ENCODE measurements at places on chromosomes 11 and 22.

DNA sequence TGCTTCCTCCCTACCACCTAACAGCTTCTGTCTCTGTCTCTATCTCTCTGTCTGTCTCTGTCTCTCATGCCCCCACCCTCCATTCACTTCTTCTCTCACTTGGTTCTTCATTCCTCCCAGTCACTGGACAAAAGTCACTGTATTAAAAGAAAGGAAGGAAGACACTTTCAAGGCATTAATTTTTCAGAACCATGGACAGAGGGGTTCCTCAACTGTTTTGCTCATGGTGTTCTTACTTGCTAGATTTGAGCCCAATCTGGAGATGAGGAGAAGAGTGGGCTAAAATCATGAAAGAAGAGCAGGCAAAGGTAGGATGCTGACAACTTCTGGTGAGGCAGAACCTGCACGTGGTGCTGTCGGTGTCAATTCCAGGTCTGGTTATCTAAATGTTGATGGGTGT is 116.7 kb upstream of the LARGE1 start:
- DNase-seq: no peak

- peak; percentile 58 for DNase-seq
Observed at GRCh38 chr11:102177974-102178631, 67.9 kb downstream of the YAP1 start.

- DNase-seq: no peak
Observed at GRCh38 chr22:25697181-25697664, 44.8 kb upstream of the MYO18B start.

DNA sequence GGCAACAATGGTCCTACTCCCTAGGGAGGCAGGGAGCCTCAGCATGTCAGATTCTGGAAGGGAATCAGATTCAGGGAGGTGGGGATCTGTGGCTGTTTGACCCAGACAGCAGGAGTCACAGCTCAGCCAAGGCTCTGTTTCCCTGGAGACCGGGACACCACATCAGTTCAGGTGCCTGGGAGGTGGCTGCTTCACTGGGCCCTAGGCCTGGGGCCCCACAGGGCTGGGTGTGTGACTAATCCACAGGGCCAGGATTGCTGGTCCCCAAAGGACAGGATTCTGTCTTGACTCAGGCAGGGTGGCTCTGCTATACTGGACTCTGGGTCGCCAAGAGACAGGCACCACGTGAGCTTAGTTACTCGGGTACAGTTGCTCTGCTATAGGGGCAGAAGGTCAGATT is 3.5 kb upstream of the OR5AN1 start:
- no peak for DNase-seq

GRCh38 chr22:47022475-47022874 is 260.0 kb downstream of the TBC1D22A start:
- DNase-seq: no peak

- peak; percentile 71 for DNase-seq
Observed at GRCh38 chr22:50271519-50271970, 1.4 kb upstream of the MAPK11 start.

- DNase-seq: peak; percentile 42
Observed at GRCh38 chr11:96341211-96342013, 1.6 kb downstream of the MAML2 start.

DNA sequence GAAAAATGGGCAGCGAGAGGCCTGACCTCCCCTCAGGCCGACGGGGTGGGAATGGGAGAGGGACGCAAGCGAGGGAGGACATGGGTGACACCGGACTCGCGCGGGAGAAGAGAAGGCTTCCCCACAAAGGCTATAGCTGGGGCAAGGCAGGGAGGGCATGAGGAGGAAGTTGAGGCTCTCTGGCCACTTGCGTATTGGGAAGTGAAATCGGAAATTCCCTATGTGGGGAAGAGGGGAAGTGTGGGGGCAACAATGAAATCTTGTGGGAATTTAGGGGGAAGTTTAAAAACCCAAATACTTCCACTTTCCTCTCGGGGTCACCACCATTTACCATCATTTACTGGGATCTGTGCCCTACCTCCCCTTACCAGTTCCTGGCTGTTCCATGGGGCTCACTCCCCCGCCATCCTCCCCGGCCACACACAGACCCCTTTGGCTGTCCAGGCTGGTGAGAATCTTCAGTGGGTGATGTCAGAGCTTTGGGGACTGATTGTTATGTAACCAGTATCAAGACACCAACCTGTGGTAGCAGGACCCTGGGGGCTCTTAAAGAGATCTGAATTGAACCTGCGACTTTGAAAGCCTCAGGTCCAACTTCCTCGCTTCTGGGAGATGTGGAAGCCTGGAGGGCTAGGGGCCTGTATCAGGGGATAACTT is 951 bp upstream of the EHD1 start:
- no peak for DNase-seq

DNA sequence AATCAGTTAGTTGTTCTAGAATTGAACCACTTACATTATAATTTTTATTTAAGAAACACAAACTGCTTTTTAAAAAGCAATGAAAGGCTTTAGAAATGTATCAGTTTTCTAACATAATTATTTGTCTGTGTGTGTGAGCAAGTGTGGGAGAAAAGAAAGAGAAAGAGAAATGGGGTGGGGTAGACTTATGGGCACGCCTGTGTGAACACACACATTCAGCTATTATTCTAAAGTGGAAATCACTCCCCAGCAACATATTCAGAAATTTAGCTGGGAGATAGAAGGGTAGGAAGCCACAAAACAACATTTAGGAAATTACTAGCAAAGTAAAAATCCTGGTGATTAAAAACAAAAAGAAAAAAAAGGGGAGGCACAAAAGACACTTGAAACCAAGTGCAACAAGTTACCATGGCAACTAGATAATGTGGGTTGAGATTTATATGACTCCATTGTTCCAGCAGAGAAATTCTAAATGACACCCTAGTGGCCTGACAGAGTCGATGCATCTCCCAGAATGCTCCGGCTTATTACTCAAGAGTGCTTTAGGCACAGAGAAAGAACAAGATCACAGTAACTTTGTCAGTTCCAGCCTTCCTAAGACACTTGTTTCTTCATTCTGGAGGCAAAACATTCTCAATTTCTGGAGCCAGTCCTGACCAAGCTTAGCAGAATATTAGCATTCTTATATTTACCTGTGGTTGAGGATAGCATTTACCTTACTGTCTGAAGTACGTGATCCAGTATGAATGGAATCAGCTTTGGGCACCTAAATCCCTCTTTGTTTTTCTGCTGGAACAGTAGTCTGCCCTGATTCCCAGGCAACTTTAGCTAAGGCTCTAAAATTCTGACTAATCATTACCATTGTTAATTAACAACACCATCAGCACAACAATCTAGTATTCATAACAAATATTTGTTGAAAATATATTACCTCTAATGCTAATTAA is 444.4 kb downstream of the DLG2 start:
- no peak for DNase-seq

GRCh38 chr11:16028419-16028818 is 327.9 kb downstream of the SOX6 start:
- peak; percentile 34 for DNase-seq

DNA sequence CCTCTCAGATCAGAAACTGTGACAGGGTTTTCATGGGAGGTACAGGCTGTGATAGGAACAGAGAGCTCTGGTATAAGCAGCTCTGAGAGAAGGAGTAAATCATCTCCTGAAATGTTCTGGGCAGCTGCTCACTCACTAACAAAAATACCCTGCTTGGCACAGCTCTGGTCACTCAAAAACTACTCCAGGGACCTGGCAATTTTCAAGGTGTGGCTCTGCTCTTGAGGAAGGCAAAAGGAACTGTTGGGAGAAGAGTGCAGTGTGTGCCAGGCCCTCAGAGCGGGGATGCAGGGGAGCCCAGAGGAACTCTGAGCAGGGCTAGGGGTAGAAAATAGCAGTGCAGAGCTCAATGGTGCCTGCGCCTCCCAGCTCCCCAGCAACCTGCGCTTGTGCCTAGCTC is 180.5 kb upstream of the ZBED5 start:
- DNase-seq: no peak

GRCh38 chr11:30344085-30344484 is 21.2 kb downstream of the ARL14EP start:
- DNase-seq: no peak

GRCh38 chr11:92511522-92512203 is 287.0 kb downstream of the FAT3 start:
- no peak for DNase-seq

DNA sequence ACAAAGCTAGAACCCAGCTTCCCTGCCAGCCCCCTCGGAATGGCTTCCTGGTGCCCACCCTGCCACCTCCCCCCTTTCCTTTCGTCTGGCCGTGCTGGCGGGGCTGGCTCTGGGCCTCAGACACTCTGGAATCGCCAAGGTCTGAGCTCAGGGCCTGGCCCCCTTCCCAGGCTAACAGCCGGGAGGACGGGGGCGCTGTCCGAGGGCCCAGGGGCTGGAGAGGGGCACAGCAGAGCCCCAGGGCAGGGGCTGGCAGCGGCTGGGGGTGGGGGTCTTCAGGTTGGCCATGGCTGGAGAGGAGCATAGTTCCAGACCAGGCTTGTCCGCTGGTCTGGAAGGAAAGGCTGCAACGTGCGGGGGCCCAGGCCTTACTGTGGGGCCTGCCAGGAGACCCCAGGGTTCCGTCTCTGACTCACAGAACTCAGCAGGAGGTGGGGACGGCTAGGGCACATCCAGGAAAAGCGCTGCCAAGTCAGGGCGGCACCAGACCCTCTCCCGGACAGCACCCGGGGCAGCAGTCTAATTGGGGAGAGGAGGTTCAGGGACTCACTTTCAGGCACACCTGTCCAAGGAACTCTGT is 861 bp upstream of the LTBP3 start:
- DNase-seq: no peak

DNA sequence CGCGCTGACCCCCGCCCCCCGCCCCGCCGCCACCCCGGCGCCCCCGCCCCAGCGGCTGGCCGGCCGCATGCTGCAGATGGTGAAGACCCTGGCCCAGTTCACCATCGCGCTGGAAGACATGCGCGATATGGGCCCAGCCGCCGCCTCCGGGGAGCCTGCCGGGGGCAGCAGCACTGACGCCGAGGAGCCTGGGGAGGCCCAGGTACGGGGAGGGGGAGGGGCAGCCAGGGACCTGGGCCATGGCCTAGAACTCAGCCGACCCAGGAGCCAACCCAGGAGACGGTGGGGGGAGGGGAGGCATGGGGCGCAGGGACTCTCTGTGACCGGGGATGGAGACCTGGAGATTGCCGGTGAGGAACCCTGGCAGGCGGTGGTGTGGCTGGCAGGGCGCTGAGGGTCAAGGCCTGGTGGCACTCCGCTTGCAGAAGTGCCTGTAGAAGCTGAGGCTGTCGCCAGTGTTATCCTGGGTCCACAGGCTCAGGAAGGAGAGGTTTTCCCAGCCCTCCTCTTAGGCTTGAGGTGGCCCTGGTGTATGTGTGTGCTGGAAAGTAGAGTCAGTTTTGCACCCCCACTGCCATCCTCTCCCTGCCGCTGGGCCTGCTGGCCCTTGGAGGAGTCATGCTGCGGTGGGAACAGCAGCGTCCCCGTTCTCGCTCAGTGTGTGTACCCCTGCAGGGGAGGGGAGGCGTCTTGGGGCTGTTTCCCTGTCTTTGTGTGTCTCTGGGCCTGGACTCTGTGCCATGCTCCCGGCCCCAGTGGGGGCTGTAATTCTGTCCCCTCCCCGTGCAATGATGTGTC is 32.9 kb upstream of the RELT start:
- no peak for DNase-seq

GRCh38 chr11:16356057-16356760 is at the start of gene SOX6:
TSS of gene SOX6 (minus strand) at chr11:16356546. CDS start at chr11:16341248, 15,298 bp downstream.
- peak; percentile 58 for DNase-seq

DNA sequence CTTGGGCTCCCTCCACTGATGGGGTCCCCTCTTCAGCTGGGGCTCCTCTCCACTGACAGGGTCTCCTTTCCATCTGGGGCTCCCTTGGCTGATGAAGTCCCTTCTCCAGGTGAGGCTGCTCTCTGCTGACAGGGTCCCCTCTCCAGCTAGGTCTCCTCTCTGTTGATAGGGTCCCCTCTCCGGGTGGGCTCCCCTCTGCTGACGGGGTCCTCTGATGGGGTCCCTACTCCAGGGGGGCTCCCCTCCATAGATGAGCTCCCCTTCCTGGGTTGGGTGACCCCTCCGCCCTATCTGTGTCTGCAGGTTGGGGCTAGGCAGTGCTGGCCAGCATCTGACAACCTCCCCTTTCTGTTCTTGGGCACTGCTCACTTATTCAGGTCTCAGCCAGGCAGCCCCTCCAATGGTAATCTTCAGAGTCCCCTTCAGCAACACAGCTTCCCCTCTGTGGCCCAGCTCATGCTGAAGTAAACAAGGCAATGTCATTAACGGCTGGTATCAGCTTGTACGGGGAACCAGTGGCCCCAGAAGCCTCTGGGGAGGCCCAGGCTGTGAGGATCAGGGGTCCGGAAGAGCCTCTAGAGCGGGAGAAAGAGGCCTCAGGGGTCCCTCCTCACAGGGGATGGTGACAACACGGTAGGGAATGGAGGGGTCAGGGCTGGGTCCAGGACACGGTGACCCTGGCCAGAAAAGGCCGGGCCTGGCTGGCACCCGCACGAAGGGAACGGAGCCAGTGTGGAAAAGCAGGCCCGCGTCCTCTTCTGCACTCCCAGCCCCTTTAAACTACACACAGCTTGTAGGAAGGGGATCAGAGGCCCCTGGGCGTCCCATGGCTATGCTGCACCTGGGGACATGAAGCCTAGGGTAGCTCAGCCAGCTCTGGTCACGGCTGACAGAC is 9.6 kb upstream of the CD81 start:
- no peak for DNase-seq

DNA sequence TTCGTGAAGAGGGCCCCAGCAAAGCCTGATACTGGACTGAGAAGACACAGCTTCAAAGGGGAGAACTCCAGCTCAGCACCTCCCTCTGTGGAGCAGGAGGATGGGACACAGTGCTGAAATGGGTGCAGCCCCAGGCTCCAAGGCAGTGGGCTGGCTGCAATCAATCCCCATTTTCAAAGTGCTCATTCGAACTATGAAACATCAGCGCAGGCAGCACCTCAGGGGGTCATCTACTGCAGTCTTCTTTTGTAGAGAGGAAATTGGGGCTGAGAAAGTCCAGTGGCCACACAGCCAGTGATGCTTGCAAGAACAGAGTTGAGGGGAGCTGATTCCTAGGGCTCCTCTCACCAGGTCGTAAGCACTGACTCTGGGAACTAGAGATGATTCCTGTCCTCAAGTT is 25.1 kb downstream of the OPCML start:
- DNase-seq: no peak

- DNase-seq: no peak
Observed at GRCh38 chr22:49307481-49307830, 520.2 kb downstream of the BRD1 start.

GRCh38 chr11:2834503-2835273 is 50.9 kb downstream of the CDKN1C start:
- DNase-seq: no peak

GRCh38 chr11:112400476-112401014 is 139.9 kb upstream of the PLET1 start:
- DNase-seq: no peak

DNA sequence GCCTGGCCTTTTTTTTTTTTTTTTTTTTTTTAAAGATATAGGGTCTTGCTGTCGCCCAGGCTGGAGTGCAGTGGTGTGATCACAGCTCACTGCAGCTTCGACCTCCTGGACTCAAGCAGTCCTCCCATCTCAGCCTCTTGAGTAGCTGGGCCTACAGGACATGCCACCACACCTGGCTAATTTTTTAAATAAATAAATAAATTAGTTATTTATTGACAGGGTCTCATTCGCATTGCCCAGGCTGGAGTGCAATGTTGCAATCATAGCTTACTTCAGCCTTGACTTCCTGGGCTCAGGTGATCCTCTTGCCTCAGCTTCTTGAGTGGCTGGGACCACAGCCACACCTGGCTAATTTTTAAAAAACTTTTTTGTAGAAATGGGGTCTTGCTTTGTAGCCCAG is 10.5 kb downstream of the AP2A2 start:
- DNase-seq: no peak

GRCh38 chr11:279966-280705 is 1.9 kb downstream of the NLRP6 start:
- no peak for DNase-seq
